Aorta (tissue), 5 donors: ENCODE measurements at places on chromosomes 2 and 18. TPM values are rescaled to one million over a fixed set of nuclear protein-coding genes. Genes with fewer than 3 reads are reported as not detected.

GRCh38 chr2:181991171-181991885 lies 5.7 kb downstream of the PPP1R1C start:
- no peak for DNase-seq

GRCh38 chr2:236841389-236841788 lies 244.3 kb upstream of the COPS8 start:
- peak; percentile 60 for DNase-seq

DNA sequence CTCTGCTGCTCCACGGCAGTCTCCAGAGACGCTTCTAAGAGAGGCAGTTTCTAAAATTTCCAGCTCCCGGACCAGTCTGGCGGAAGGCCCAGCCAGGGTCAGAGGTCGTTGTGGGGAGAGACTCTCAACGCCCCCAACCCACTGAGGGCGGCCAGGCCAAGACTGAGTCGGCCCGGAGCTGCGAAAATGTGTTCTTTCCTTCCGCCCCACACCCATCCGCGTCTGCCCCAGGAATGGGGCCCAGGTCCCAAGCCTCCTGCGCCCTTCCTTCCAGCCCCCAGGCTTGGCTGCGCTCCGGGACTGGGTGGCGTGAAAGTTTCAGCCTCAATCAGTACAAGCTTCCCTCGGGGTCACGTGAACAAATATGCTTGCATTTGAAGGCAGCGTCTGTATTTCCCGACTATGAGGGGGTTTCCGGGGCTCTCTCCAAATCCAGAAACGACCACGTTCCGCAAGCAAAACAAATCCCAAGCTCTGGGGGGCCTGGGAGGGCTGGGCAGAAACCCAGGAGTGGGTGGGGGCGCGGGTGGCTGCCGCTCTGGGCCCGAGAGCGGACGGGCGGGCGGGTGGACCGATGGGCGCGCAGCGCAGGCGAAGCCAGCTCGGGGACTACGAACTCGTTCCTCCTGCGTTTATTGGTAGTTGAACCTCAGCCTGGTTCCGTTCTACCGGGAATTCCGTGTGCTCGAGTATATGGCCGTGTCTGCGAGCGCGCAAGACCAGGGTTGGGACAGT lies 3.3 kb downstream of the HOXD3 start:
- DNase-seq = peak; percentile 76

- DNase-seq = peak; percentile 16
Observed at GRCh38 chr18:48819781-48820482, 130.8 kb downstream of the SMAD7 start.

DNA sequence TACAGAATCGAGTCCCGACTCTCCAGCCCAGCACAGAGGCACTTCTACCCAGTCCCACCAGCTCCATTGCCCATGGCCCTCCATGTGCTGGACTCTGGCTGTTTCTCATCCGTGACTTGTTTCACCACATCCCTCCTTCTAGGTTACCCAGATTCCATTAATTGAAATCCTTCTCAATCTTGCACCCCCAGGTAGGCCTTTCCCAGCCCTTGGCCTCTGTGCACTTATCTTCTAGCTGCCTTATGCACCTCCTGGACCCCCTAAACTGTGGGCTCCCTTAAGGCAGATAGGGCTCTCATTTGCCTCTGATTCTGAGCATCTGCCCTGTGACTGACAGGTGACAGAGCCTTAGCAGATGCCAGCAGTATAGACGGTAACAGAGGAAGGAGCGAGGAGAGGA lies 9.2 kb downstream of the MYCN start:
- no peak for DNase-seq

TMEM163 gene
- polyA plus RNA-seq = 0.25 TPM

NCKAP5 gene
- 0.75 TPM for polyA plus RNA-seq
